ENCODE measurements at places on chromosomes 4 and X.

GRCh38 chr4:159104694-159105414 is 2.0 kb downstream of the RAPGEF2 start:
- no peak for DNase-seq

DNA sequence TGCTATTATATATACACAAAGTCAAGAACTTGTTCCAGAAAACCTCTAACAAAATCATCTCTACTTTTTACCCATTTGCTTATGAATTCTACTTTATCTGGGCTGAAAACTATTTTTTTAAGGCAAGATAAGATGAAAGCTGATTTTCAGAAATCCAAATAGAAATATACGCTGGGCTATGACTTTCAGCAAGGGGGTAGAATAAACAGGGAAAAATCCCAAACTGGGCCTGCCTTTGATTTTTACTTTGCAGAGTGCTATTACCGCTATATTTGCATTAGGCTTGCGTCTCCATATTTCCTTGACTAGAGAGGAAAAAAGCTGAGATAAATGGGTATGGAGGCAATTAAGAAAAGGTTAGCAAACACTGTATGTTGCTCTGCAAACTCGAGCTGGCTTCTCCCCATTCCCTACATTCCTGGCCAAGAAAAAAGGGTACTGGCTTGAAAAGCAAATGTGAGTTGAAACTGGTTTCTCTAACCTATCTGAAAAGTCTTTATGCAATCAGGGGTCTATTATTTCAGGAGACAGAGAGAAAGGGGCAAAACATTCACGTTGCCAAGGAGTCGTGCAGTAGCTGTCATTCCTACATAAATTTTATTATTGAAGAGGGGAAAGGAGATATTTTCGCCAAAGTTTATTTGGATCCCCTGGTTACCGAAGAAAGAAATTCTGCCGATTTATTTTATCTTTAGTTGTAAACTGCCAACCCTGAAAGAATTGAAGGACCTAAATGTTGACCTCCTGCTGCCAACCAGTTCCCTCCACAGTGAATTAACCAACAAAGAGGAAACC is 2.2 kb downstream of the TMEM47 start:
- DNase-seq = no peak

- DNase-seq = no peak
Observed at GRCh38 chr4:16489226-16489625, 263.0 kb upstream of the TAPT1 start.

- DNase-seq = peak; percentile 57
Observed at GRCh38 chrX:75522565-75523431, at the start of gene ZDHHC15. TSS of gene ZDHHC15 (minus strand) at chrX:75523037. CDS start at chrX:75523024, 13 bp downstream.

DNA sequence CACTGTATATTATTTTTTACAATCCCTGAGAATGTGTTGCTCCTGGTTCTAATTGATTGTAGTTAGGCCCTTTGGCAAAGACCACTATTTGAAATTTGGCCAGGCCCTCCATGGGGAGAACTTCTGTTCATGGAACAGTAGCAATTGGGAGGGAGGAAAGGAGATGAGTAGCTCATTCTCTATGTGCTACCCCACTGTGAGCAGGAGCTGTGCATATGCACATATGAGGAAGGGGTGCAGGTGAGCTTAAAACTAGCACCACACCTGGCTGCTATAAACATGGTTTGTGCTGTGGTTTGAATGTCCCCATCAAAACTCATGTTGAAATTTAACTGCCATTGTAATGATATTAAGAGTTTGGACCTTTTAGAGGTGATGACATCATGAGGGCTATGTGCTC is 1483.2 kb downstream of the PCDH7 start:
- no peak for DNase-seq

- no peak for DNase-seq
Observed at GRCh38 chr4:159150821-159151390, 48.0 kb downstream of the RAPGEF2 start.

DNA sequence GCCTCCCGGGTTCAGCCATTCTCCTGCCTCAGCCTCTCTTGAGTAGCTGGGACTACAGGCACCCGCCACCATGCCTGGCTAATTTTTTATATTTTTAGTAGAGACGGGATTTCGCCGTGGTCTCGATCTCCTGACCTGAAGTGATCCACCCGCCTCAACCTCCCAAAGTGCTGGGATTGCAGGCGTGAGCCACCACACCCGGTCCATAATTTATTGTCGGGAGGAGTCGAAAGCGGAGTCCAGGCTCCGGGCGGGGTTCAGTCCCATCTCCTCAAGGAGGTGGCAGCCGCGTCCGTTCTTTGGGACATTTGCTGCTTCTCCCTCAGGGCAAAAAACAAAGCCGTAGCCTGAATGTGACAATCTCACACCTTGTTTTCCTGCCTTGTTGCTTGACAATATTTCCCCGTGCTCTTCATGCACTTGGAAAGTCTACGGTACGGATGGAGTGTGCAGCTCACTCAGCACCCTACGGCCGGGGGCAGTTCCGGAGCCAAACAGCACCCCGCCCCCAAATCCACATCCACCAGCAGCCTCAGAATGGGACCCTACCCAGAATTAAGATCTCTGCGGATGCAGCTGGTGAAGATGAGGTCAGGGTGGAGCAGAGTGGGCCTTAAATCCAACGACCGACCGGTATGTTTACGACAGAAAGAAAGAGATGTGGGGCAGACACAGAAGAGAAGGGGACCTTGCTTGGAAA is 9.6 kb downstream of the GTPBP6 start:
- DNase-seq = no peak

DNA sequence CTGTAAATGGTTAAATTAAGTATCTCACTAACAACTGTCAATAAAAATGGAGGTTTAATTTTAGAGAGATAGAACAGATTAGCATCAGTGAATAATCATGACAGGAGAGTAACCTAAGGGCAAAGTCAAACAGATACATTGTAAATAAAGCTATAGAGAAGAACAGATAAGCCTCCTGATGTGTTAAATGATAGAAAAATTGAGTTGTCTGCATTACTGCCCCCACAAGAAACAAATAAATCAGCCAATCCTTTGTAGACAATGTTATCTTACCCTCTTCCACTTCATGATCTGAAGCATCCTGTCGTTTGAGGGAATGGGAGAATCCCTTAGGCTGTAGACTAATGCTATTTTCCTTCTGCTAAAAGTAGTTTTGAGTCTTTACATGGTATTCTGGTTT is 147.8 kb downstream of the PCDH18 start:
- DNase-seq = no peak

GRCh38 chr4:128658214-128658631 is 151.3 kb upstream of the JADE1 start:
- DNase-seq = no peak

DNA sequence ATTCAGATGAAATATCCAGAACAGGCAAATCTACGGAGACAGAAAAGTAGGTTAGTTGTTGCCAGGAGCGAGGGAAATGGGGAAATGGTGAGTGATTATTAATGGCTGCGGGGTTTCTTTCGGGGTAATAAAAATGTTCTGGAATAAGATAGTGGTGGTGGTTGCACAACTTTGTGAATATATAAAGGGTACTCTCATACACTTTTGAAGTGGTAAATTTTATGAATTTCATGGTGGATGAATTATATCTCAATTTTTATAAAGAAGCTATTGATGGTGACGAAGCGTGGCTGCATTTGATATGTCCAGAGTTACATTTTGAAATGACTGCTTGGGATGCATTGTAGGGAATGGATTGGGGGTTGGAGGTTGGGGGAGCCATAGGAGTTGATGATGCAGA is 16.3 kb downstream of the FAM47E start:
- DNase-seq = no peak

DNA sequence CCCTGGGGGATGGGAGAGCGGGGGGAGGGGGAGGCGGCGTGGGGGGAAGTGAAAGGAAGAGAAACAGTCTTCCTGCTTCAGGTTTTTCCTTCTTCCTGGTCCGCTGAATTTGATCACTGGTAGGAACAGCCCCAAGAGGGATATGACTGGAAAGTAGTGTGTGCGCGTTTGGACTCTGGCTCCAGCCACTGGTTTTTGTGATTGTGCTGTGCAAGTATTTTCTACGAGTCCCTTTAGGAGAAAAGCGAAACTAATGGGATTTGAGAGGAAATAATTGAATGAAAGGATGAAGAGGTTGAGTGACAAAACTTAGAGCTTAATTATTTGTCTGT is 836 bp downstream of the PRRG1 start:
- DNase-seq = no peak

DNA sequence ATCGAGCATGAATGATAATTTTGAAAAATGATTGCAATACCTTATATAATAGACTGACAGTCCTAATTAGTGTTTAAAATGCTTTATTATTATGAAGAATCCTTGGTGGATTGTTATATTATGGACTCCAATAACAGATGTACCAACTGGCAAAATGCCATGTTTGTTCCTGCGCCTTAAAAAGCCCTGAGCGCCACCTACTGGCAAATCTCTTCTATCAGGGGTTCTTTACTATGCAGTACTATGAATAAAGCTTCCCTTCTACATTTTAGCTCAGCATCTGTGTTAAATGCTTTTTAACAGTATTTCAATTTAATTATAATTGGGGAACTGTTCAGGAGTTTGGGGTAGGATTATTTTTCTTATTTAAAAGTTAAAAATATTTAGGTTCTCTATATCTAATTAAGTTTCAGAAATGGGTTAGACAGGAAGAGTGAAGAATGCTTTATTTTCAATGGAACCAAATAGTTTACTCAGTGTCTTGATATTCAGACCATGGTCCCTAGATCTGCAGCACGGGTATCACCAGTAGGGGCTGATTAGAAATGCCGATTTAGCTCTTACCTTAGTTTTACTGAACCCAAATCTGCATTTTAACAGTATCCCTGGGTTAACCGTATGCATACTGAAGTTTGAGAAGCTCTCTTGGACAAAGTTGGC is 20.0 kb downstream of the CFAP97 start:
- DNase-seq = peak; percentile 76

DNA sequence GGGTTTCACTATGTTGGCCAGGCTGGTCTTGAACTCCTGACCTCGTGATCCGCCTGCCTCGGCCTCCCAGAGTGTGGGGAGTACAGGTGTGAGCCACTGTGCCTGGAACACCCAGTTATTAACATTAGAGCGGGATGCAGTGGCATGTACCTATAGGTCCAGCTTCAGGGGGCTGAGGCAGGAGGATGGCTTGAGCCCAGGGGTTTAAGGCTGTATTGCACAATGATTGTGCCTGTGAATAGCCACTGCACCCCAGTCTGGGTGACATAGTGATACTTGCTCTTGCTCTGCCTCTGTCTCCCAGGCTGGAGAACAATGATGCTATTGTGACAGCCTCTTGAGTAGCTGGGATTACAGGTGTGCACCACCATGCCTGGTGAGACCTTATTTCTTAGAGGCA is 39.8 kb downstream of the FAM193A start:
- DNase-seq = no peak

DNA sequence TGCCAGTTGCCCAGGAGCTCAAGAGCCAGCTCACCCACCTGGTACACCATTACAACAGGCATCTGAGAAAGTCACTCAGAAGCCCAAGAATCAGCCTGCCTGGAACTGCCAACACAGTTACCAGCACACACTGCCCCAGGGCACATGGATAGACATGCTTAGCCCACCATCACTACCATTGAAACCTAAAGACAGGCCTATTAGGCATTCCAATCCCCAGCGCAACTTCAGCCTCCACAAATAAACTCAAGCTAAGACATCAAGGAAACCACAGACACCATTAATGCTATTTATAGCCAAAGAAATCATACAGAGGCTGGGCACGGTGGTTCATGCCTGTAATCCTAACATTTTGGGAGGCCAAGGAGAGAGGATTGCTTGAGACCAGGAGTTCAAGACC is 42.3 kb downstream of the ATRX start:
- DNase-seq = no peak

DNA sequence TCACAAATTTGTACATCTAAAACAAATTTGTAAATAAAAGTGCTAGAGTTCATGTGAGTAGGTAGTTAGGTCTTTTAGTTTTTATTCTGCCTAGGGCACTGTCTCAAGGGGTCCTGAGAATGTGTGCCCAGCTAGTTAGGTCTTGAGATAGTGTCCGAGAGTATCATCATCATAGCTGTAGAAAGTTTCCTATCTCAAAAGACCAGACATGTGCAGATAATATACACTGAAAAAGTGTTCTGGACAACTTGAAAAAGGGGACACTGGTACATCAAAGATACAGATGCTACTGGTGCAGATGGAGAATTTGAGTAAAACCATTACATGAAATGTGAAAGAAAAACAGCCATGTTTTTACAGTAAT is 1.8 kb upstream of the ZCCHC4 start:
- no peak for DNase-seq

GRCh38 chr4:146179784-146180370 is 4.4 kb downstream of the LSM6 start:
- no peak for DNase-seq

DNA sequence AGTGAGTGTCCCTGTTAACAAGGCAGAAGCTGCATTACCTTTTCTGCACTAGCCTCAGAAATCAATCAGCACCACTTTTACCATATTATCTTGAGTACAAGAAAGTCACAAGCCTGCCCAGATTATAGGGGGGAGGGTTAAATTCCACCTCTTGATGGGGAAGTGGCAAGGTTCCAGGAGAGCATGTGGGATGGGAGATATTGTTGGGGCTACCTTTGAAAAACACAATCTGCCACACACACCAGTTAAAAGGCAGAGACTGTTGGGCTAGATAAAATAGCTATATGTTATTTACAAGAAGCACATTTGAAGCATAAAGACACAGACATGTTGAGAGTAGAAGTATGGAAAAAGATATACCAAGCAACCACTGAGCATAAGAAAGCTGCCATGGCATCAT is 6.6 kb upstream of the AVPR2 start:
- no peak for DNase-seq

- DNase-seq = no peak
Observed at GRCh38 chr4:177393236-177393635, 49.0 kb downstream of the AGA start.

- no peak for DNase-seq
Observed at GRCh38 chr4:184016759-184017668, 111.9 kb downstream of the STOX2 start.

- no peak for DNase-seq
Observed at GRCh38 chr4:169485086-169485485, 127.3 kb downstream of the NEK1 start.

- no peak for DNase-seq
Observed at GRCh38 chr4:127364911-127365310, 267.8 kb upstream of the INTU start.

DNA sequence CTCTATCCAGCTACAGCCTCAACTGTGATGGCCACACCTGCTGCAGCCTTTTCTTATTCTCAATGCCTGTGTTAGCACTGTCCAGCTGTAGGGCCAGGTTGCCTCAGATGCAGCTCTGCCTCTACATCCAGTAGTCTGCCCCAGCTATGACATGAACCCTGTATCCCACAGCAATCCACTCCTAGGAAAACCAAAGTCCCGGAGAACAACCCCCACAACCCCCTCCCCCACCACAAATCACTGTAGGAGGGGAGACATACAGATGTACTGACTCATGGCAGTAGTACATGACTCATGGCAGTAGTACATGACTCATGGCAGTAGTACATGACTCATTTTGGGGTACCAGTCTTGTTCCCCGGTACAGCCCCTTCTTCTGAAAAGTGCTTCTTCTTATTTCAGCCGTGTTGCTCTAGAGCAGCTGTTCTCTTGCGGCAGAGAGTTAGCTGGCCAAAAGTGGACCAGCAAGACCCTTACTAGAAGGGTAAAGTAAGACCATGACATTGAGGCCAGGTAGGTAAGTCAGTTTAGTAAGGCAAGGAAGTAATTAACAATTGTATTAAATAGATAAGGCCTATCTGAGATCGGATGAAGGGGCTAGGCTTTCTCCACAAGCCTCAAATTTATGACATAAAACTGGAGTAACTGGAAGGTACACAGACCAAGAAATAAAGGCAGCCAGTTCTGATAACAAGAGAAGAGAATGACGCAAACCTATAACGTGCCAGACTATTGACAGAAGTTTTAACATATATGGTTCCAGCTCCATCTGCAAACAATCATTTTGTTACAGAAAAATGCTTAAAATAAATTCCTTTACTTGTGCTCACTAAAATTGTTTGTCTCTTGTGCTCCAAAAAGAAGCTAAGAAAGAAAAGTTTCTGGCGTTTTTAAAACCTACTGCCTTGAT is 221.4 kb downstream of the TACR3 start:
- DNase-seq = no peak

All from mesothelial cell of epicardium (in vitro differentiated cells).